ENCODE measurements at places on chromosomes 3 and 15.
A peak's percentile ranks its signal among the peaks of the same experiment; 100 is the strongest.

DNA sequence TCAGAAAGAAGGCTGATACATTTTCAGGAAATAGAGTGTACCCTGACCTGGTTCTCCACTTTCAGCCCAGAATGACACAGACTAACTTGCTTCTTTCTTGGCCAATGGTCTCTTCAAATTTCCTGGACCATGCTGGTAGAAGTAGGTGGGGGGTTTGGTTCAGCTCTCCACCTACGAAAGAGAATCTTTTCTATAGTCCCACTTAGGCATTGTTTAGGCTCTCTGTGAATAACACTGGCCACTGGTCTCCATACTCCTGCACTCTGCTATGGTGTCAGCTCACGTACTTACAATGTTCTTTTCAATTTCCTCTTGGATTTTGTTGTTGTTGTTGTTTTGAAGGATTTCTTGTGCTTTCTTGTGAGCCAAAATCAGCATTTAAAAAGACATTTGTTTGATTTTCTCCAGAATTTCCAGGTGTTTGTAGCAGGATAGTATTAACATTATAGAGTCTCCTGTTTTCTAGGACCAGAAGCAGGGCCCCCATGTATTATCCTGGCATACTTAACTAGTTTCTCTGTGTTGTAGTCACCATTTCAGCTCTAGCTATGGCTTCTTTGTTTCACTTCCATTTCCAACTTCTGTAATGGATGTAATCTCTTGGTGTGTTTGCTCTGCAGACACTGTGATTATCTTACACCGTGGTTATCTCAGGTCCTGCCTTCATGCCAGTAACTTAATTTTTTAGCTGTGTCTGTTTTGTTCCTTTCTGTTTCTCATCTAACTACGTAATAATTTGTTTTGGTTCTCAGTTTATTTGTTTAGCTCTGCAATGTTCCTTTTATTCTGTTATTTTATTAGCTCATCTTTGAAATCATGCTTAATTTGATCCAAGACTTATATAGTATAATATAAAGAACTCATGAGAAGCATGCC lies 61.4 kb downstream of the CHRNA7 start:
- DNase-seq: no peak

DNA sequence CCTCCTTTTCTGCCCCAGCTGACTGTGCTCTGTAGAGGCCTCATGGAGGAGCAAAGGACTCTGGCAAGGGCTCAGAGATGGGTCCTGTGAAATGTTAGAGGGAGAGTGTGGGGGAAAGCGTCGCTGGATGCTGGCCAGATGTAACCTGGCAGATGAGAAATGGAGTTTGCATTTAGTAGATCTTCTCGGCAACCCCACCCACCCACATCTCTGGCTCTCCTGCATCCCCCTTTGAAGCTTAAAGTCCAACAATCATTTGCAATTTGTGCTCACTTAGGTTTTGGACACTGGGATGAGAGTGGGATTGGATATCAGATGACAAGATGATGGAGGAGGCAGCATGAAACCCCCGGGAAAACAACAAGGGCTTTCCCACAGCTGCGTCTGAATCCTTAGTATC lies 523.6 kb upstream of the MCTP2 start:
- DNase-seq: no peak

- DNase-seq: no peak
Observed at GRCh38 chr3:120705884-120706582, 24.0 kb upstream of the HGD start.

- no peak for DNase-seq
Observed at GRCh38 chr15:71272932-71273331, 157.7 kb downstream of the THSD4 start.

DNA sequence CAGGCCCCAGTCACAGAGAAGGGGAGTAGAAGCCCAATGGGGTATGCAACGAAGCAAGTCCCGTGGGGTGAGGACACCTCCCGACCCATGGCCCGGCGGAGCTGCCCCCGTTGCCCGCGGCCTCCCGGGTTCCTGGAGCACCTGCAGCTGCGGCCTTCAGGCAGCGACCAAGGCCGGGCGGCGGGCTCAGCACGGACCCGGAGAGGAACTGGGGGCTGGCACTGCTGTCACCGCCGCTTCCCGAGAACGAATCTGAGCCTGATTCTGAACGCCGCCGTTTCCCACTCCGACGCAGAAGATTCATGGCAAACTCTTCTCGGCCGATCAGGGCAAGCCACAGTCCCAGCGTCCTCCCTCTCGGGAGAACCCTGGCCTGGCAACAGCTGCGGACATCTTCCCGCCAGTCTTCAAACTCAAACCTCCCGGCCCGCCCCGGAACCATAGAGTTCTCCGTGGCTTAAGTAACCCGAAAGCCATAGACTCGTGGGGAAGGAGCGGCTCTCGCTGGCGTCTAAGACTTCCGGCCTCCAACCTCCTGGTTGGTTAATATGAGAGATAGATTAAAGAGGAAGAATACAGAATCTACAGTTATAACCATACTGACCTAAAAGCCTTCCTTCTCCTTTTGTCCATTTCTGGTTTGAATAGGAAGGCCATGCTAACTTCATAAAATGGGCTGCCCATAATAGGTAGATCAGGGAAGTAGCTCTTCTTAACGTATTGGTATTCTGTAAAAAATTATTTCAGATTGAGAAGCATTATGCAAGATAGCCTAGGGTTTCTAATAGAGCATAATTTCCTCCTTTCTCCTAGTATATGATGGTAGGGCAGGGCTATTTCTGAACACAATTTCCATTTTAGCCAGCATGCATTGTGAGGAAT lies at the start of gene POLQ:
Gene POLQ (minus strand): TSS at position 415 of the 882 bp plus-strand sequence. CDS start 111 bp downstream, at position 304.
- DNase-seq: peak; percentile 92

DNA sequence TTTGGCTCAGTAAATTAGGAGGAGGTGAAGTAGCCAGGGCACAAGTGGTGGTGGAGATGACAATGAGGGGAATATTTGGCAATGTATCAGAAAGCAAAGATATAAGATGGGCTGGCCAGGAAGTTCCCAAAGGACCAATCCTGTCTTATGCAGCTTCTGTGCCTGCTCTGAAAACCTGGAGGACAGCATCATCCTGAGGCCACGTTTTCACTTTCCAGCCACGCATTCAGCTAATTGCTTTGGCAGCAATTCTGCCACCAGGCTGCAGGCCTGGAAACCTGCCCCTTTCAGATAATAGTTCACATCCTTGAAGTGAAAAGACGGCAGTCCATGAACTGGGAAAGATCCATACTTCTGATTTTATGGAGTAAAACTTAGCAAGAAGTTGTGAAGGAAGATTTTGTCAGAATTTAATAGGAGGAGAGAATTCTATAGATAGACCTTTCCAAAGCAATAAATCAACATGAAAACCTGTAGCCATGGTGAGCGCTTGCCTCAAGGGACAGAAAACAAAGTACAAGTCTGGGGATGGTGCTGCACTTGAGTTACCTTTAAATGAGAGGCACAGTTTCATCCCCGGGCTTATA lies 682.5 kb downstream of the GRM7 start:
- no peak for DNase-seq

GRCh38 chr3:189132231-189132671 lies 39.5 kb upstream of the TPRG1 start:
- DNase-seq: no peak

DNA sequence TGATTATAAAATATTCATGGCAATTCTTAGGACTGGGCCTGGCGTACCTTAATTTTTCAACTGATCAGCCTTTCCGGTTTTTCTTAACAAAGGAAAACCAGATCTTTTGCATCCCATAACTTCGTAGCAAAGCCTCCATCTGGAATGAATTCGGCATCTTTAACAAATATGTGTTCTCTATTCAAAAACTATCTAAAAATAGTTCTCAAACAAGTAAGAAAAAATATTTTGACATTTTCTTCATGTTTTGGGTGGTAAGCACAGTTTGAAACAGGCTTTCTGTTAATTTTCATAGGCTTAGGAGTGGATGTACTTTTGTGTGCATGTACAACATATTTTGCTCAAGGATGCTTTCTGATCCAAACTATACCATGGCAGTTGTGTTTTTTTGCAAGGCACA lies 55.1 kb downstream of the RBMS3 start:
- DNase-seq: no peak

- DNase-seq: no peak
Observed at GRCh38 chr15:31268108-31268501, 58.5 kb upstream of the KLF13 start.

- DNase-seq: peak; percentile 48
Observed at GRCh38 chr15:63463036-63463435, 41.4 kb upstream of the USP3 start.

DNA sequence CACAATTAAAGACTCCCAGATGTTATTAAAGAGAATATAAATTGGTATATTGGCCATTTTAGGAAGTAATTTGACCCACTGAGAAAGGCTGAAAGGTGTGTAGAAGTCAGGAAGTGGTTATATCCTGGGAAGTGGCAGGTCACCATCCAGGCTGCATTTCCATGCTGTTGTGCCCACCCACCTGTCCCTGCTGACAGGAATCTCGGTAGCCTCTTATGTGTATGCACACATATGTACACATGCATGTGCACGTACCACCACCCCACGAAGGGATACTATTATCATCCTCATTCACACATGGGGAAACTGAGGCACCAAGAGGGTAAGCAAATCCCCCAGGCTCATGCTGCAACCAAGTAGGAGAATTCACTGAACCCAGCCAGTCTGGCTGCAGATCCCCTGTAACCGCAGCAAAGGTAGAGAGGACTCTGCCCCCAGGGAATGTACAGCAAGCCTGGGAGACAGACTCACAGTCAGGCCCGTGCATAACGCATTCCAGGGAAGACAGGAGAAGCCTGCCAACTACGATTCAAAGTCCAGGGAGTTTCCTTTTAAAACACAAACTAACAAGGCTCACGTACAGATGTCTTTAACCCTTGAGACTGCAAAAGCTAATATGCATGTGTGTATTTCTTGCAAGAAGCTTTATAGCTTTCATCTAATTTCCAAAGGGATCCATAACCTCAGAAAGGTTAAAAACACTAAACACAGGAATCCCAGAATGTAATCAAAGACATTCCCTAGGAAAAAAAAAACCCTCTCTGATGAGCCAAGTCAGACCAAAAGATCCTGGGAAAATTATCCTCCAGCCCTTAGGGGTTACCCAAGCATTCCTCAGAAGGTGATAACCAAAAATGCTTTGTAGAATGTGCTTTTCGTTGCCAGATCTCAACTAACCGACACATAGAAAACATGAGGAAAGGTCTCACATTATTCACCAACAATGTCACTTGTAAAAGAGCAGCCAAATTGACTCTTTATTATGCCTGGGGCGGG lies 129.6 kb downstream of the ADAMTS17 start:
- DNase-seq: no peak

Data from NCI-H1417 (cell line).